ENCODE measurements at places on chromosomes 16 and 17.
A peak's percentile ranks its signal among the peaks of the same experiment; 100 is the strongest.

GRCh38 chr16:11977376-11978041 lies 975 bp downstream of the SNX29 start:
- no peak for DNase-seq

DNA sequence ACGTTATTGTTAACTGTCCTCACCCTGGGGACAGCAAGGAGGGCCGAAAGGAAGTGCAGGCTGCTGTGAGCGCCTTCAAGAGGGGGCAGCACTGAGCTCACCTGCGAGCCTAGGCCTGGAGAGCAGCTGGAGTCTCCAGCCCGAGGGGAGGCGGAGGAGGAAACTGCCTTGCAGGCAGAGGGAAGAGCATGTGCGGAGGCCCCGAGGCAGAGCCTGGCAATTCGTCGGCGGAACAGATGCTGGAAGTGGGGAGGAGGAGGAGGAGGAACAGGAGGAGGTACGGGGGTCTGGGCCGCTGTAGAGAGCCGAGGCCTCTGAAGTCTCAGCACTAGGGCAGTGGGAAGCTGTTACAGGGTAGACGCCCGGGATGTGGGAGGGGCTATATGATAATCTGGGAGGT lies 49.6 kb upstream of the PLCG2 start:
- no peak for DNase-seq

DNA sequence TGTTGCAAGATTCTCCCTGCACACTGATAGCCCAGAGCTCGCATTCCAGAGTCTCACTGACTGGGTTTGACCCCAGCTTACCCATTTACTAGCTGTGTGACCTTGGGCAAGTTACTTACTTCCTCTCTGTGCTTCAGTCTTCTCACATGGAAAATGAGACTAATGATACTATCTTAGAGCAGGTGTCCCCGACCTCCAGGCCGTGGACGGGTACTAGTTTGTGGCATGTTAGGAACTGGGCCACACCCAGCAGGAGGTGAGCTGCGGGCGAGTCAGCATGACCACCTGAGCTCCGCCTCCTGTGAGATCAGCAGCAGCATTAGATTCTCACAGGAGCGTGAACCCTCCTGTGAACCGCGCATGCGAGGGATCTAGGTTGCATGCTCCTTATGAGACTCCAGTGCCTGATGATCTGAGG lies 15.8 kb downstream of the ANKFY1 start:
- DNase-seq, result no peak

- DNase-seq, result no peak
Measured at GRCh38 chr16:50735629-50736122, 6.2 kb upstream of the CYLD start.

GRCh38 chr16:75415169-75415905 lies 18.0 kb downstream of the CFDP1 start:
- DNase-seq, result no peak

DNA sequence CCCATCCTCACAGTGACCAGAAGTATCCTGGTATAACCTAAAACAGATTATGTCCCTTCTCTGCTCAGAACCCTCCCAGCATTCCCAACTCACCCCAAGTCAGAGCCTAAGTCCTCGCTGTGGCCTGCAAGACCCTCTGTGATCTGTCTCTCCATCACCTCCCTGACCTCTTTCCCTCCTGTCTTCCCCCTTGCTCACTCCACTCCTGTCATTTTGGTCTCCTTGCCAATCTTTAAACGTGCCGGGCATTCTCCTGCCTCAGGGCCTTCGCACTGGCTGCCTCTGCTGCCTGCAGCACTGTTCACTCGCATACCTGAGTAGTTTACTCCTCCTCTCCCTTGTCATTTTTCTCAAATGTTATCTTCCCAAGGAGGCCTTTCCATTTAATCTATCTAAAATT lies 97.7 kb downstream of the GSG1L start:
- no peak for DNase-seq

GRCh38 chr16:1877804-1878203 lies 5.8 kb upstream of the MEIOB start:
- DNase-seq, result no peak

DNA sequence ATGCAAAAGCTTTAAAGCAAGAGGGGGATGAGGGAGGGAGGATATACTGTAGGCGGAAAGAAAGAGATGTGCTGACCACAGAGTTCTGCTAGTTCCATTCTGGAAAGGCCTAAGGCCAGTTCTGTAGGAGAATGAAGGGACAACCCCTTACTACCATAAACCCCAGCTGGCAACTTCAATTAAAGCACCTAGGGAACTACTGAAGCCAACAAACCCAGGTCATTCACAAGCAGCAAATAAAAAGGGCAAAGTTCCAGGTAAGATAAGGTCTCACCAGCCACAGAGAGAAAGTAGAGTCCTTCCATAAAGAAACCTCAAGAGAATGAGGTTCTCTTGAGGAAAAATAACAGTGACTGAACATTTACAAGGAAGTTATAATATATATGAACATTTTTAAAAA lies 12.8 kb downstream of the TERF2 start:
- no peak for DNase-seq

- peak; percentile 2 for DNase-seq
Measured at GRCh38 chr17:49132699-49133364, at the start of gene B4GALNT2. Gene B4GALNT2, plus strand, starts transcription at chr17:49132769. Its CDS starts 24 bp downstream, at chr17:49132793.

GRCh38 chr17:2084766-2085647 lies 30.1 kb downstream of the HIC1 start:
- no peak for DNase-seq

DNA sequence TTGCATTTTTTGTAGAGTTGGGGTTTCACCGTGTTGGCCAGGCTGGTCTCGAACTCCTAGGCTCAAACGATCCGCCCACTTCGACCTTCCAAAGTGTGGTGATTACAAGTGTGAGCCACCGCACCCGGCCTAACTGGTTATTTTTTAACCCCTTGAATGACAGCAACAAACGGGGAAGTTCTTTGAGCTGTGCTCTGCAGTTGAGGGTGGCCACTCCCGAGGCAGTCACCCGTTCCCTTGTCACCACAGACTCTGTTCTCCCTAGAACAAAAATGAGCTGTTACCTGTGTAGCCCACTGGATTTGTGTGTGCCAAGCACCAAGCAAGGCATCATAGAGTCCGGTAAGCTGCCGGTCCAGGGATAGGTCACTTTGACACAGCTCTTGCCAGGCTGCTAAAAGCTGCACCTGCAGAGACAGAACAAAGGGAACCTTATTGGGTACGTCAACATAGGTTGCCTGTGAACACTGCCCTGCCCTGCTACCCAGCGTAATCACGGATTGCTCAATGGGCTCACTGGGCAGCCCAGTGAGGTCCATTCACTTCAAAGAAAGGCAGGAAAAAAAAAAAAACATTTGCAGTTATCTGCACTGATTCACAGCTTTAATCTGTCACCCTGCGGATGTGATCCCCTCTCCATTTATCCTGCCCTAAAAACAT lies 19.6 kb downstream of the COG7 start:
- no peak for DNase-seq

GRCh38 chr17:72872396-72872795 lies 220.1 kb downstream of the SLC39A11 start:
- DNase-seq, result no peak

DNA sequence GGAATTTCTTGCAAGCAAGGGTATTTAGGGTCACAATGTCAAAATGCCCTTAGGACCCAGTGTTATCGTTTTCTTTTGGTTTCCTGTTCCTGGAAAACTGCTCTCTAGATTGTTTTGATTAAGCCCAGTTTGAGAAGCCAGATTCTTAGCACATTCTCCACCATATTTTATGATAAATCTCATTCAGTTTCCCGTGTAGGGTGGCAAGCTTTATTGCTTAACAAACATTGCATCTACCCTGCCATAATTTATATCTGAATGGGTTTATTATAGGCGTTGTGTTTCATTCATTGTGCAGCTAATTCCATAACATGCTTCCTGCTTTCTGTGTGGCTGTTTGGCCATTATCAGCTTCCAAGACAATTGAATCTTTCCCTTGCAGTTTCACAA lies 389.1 kb upstream of the DYNLRB2 start:
- no peak for DNase-seq

- peak; percentile 68 for DNase-seq
Measured at GRCh38 chr17:42337442-42337841, 49.1 kb downstream of the STAT5A start.

DNA sequence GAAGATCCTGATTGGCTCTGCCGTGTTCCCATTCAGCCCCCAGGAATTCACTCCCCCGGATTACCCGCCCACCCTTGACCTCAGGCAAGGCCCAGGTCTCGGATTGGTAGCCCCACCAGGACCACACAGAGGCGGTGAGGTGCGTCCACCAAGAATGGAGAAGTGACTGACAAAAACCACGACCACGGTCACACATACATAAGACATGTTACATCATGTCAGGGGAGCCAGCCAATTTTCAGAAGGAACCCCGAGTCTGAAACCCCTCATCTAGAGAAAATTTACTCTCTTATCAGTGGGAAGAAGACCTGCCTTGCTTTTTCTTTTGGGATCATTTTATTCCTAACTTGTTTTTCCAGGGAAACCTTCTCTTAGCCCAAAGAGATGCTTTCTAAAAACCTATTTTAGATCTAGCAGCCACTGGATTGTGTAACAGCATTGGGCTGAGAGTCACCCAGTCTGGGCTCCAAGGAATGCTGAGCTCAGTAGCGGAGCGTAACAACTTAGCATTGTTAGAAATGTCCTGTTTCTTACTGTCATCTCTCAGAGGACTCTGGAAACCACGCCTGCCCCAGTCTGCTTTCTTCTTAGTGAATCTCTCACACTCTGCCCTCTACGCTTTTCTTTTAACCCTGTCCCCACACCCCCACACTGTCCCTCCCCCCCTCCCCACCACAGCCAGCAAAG lies 164.1 kb downstream of the CMIP start:
- no peak for DNase-seq

DNA sequence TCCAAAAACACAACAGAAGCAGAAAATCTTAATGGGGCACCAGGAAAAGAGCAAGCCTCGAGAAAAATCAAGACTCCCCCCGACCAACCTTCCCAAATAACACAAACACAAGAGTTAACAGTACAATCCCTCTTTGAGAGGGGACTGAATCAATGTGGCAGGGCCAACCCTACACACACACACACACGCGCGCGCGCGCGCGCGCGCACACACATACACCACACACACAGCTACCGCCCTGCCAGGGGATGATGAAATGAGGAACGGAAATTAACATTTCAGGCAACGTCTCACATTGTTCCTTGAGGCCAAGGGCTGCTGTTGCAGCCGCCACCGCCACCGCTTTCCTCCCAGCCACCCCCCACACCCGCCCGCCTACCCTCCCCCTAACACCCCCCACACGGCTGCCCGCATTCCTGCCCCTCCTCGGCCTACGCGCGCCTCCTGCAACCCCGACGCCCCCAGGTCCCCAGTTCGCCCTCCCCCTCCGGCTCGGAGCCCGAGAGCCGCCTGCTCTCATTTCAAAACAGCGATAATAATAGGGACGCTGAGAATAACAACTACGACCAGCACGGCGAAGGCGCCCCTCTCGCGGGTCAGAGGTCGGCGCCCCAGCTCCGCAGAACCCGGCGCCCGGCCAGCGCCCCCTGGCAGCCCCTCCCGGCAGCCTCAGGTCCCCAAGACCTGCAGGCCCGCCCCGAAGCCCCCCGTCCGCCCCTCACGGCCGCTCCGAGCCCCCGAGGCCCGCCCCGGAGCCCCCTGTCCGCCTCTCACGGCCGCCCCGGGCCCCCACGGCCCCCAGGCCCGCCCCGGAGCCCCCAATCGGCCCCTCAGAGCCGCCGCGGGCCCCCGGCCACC lies 1.1 kb downstream of the ANKRD11 start:
- peak; percentile 91 for DNase-seq

GRCh38 chr17:73637866-73638265 lies 6.4 kb downstream of the SDK2 start:
- no peak for DNase-seq

- DNase-seq, result no peak
Measured at GRCh38 chr17:69607162-69607834, 192.8 kb downstream of the MAP2K6 start.

- DNase-seq, result no peak
Measured at GRCh38 chr16:17858061-17858460, 387.3 kb upstream of the XYLT1 start.

DNA sequence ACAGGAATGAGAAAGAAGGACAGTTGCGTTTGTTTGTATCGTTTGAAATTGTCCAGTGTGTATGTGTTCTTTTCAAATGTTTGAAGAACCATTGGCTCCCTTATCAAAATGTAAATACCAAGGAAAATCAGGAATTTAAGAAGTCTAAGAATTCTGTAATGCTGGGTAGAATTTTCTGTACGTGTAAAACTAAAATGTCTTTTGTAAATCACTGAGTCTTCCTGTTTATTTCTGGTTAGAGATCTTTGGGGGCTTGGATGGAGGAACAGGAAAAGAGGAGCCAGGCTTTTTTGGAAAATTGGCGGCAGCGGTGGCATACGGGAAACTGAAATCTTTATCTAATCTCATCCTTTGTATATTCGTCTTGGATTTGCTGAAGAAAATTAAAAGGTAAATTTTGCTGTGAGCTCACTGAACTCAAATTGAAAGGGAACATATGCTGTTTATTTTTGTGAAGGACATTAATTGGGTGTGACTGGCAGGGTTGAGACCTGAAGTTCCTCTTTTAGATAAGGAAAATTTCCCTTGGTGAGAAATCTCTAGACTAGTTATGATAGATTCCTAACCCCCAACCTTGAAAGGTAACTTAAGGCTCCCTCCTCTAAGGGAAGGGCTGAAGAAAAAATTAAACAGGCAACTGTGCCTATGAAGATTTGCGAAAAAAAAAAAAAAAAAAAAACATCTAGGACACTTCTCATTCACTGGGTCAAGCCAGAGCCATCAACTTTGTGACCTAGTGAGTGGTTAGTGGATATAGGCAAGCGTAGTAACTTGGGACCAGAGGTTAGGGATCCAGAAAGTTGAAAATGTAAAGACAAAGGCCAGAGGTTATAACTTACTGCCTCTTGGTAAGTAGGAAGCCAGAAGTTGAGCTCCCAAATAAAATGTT lies 10.8 kb downstream of the TAT start:
- no peak for DNase-seq

- no peak for DNase-seq
Measured at GRCh38 chr17:57481910-57482391, 225.6 kb downstream of the MSI2 start.

DNA sequence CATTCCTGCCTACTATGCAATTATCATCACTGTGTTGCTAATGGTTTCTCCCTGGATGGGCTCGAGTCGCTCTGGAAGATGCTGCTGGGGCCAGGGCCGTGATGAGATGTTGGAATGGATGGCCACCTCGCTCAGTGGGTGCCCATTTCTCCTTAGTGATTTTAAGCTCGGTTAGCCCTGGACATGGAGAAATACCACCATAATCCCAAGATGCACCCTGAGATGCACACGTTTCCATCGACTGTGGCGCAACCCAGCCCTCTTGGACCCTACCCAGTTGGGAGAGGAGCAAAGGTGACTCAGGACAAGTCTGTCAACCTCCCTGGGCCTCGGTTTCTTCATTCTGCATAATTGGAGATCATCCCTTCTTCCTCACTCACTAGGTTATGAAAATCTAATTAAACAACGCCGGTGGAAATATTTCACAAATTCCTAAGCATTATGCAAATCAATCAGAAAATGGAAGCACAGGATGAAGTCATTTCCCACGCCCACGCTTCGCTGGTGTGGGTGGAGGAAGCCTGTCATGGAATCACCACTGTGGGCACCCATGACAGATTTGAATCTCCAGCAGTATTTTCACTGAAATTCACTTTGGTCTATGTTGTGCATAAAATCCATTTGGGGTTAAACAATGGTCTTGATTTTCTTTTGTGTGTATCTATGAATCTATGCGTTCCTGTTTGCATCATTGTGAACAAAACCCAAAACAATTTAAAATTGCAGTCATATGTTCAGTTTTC lies 195.2 kb downstream of the AXIN2 start:
- no peak for DNase-seq

All from CD4-positive, alpha-beta T cell treated with Interferon alpha-2 for 1 hour (primary cell).